Head of caudate nucleus (tissue), 42 donors: ENCODE measurements at places on chromosomes 12 and 14.
A peak's percentile ranks its signal among the peaks of the same experiment; 100 is the strongest.

GRCh38 chr12:63103494-63104131 lies 47.4 kb downstream of the AVPR1A start:
- no peak for DNase-seq

DNA sequence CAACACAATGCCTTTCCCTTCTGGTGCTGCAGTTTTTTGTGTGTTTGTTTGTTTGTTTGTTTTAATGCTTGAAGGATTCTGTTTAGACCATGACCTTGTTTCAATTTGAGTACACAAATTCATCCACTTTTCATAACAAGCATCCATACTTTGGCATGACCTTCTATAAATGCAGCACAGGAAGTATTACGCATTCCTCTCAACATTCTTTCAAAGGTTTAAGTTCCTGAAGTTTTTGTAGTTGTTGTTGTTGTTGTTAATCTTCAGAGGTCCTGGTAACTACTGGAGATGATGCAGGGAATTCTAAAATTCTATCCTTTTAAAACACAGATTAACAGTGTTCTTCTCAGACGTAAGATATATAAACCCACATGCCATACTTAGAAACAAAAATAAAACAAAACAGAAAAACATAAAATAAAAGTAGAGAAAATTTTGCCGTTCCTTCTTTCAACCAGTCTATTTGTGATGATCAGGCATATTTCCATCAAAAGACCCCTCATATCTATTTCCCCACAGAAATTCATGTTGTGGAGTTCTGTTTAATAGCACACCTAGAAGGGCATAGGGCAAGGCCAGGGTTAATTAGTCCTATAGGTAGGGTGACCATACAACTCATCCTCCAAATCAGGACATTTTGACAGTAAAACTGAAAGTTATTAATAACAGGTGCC lies 529.9 kb downstream of the NOVA1 start:
- DNase-seq = no peak

- no peak for DNase-seq
Observed at GRCh38 chr12:108237272-108237671, 101.8 kb downstream of the CMKLR1 start.

DNA sequence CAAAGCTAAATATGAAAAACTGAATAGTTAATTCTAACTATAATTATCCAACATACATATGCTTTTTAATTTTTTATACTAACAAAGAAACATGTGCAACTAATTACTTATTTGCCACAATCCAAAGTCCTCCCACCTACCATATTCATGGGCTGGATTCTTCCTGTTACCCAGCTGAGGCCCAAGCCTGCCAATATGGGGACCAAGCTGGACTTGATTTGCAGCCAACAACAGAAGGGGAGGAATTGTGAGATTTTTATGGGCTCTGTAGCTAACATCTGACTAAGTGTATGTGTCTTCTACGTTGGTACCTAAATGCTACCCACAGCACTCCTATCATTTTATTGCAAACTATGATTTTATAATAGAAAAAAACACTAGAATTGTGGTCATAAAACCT lies 13.1 kb upstream of the ANKS1B start:
- DNase-seq = no peak

GRCh38 chr14:104138098-104138717 lies at the start of gene KIF26A:
Gene KIF26A, plus strand, starts transcription at chr14:104138587. Its CDS starts 136 bp downstream, at chr14:104138723.
- no peak for DNase-seq

DNA sequence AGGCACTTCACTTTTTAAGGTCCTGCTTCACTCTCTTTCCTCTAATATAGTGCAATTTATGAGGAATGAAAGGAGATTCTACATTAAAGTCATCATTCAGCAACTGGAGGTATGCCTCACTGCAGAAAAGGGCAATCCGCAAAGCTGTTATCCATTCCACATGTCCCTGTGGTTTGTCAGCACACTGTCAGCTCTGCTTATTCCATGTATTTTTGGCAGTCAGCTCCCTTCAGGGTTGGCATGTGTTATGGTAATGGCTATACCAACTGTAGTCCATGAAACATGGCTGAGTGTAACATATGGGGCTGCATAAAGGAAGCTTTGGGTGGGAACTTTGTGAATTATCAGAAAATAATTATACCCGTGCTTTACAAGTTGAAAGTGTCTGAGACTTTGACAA lies 154.1 kb downstream of the GALC start:
- DNase-seq = no peak

- no peak for DNase-seq
Observed at GRCh38 chr12:93292731-93293566, 84.8 kb upstream of the NUDT4 start.

- no peak for DNase-seq
Observed at GRCh38 chr12:163406-163986, 50.5 kb downstream of the SLC6A12 start.

DNA sequence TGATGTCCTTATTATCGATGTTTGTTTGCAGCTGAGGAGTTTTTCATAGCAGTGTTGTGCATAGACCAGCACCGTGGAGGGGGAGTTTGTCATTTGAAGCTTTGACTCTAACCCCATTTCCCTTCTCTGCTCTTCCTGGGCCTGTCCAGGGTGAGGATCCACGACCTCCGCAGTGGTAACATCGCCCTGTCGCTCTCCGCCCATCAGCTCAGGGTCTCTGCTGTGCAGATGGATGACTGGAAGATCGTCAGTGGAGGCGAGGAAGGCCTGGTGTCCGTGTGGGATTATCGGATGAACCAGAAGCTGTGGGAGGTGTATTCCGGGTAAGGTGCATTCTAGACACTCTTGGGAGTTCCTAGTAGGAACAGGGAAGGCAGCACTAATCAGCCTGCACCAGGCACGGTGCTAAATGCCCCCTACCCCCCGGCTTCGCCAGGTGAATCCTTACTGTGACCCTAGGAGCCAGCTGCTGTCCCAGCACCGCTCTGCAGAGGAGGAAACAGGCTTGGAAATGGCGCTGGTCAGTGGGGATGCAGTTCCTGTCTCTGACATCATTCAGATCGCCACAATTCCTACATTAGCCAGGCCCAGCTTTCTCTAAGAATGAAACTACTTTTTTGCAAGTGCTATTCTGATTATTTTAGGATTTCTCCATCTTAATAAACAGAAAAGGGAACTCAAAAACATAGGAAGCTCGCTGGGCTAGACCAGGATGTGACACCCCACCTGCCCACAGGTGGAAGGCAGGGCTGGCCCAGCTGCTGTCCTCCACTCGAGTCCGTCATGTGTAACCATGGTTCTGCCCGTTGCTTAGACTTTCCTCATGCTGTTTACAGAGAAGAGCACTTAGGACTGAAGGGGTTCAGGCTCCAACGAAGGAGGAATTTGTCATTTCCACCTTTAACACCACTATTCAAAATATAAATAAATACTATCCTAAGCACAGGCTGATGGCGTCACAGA lies 74.9 kb downstream of the TESC start:
- no peak for DNase-seq

- DNase-seq = no peak
Observed at GRCh38 chr12:122687086-122687485, 16.1 kb downstream of the HCAR2 start.

GRCh38 chr12:10243818-10244520 lies 31.3 kb downstream of the GABARAPL1 start:
- no peak for DNase-seq

GRCh38 chr14:60161196-60162107 lies 3.7 kb downstream of the DHRS7 start:
- DNase-seq = no peak

GRCh38 chr14:101480022-101480746 lies 81.1 kb upstream of the DIO3 start:
- no peak for DNase-seq

DNA sequence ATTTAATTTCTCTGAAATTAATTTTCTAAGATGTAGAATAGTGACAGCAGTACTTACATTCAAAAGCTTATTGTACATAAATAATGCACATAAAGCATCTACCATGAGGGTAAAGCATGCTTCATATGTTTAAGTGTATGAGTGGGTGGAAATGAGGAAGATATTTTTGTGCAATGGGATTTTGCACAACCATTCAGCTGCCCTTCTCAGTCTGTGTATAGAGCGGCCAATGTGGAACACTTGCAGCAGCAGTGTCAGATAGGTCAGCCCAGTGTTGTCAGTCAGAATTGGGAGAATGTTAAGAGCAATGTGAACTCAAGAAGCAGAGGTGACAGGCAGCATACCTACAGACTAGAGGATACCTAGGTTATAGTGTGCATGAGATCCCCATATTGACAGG lies 72.5 kb upstream of the ATP2B1 start:
- DNase-seq = no peak

DNA sequence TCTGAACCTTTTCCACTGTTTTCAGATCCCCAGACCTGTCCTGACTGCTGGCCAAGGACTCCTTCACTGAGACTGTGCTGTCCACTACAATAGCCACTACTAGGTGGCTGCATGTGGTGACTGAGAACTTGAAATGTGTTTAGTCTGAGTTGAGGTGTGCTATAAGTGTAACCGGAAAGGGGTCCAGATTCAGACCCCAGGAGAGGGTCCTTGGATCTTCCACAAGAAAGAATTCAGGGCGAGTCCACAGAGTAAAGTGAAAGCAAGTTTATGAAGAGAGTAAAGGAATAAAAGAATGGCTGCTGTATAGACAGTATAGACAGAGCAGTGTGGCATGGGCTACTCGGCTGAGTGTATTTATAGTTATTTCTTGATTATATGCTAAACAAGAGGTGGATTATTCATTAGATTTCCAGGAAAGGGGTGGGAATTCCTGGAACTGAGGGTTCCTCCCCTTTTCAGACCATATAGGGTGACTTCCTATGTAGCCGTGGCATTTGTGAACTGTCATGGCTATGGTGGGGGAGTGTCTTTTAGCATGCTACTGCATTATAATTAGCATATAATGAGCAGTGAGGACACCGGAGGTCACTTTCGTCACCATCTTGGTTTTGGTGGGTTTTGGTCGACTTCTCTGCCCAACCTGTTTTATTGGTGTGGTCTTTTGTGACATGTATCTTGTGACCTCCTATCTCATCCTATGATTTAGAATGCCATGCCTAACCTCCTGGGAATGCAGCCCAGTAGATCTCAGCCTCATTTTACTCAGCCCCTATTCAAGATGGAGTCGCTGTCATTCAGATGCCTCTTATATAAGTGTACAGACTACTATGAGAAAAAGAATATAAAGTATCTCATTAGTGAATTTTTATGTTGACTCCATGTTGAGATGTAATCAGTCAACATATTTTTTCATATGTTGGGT lies 70.0 kb upstream of the SRSF5 start:
- DNase-seq = no peak

- DNase-seq = no peak
Observed at GRCh38 chr12:130655881-130656280, 60.2 kb downstream of the RIMBP2 start.

GRCh38 chr12:12902036-12902435 lies 10.7 kb downstream of the GPRC5A start:
- no peak for DNase-seq

DNA sequence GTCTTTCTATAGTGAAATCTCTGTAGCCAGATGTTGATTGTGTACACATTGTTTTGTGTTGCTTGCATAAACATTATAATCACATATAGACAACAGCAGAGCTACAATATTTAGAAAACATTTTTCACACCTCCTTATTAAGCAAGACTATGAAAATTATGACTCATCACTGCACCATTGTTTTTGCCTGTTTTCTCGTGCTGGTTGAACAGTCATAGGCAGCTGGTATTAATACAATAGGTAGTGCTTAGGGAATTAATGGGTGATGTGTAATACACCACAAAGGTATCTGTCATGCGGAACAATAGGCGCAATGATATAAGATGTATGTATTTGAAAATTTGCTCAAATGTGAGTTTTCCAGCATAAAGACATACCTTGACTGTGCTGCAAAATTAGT lies 449.3 kb downstream of the FOXG1 start:
- no peak for DNase-seq

DNA sequence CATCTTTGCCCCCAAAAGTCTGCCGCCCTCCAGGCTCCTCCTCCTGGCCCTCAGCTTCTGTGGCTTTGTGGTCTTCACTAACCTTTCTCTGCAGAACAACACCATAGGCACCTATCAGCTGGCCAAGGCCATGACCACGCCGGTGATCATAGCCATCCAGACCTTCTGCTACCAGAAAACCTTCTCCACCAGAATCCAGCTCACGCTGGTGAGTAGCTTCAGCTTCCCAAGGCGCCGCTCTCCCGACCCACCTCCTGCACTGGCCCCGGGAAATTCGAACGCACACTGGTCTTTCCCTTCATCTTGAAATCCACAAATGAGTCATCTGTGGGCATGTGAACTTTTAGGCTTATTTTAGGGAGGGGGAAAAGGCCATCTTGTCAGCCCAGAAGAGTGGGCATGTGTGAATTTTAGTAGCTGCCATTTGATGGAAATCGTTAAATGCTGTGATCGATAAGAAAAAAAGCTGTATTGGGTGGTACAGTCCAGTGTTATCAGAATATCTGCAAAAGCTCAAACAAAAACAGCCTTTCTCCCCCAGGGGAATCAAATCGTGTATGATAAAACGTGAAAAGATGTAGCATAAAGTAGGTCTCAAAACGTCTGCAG lies 700 bp downstream of the SLC35E3 start:
- DNase-seq = peak; percentile 67

DNA sequence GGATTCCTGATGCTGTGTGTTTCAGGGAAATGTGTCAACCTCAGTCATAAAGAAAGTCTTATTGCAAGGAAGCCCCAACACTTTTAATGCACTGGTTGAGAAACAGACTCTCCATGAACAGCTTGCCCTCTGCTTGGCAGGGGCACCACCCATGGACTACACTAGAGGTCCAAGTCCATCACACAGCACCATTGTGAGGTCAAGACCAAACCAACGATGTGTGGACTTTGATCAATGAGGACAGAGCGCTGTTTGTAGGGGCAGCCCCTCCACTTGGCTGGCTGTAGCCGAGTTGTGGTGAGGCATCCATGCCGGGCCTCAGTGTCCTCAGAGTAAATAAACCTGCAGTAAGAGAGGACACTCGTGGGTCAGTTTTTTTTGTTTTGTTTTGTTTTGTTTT lies 29.8 kb downstream of the ZFYVE21 start:
- no peak for DNase-seq

- no peak for DNase-seq
Observed at GRCh38 chr12:21780786-21781185, 6.3 kb upstream of the KCNJ8 start.

GRCh38 chr12:11510671-11511070 lies 115.3 kb upstream of the PRB2 start:
- DNase-seq = no peak

GRCh38 chr12:107938446-107938845 lies 163.9 kb downstream of the ASCL4 start:
- no peak for DNase-seq

DNA sequence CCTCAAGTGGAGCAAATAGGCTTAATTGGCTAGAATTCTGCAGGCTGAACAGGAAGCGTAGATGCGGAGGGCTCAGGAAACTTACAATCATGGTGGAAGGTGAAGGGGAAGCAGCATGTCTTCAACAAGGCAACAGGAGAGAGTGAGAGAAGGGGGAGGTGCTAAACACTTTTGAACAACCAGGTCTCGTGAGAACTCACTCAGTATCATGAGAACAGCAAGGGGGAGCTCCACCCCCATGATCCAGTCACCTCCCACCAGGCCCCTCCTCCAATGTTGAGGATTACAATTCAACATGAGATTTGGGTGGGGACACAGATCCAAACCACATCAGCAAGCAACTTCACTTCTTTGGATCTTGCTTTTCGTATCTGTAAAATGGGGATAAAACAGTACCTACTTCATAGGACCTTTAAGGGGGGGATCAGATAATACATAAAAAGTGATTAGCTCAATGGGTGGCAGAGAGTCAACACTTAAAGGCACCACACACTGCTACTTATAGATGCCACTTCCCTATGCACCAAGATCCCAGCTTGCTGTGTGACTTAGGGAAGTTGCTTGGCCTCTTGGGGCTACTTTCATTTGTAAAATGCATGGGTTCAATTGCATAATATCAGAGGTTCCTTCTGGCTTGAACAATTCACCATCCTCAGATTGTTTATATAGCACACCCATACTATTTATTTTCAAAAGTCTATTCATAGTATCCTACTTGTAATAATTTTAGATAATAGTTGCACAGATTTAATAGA lies 184.8 kb upstream of the RPH3A start:
- DNase-seq = no peak
